Esophagus squamous epithelium (tissue), 5 donors: ENCODE measurements at places on chromosomes 4 and X. TPM values are rescaled to one million over a fixed set of nuclear protein-coding genes. Genes with fewer than 3 reads are reported as not detected.

PIR gene
- total RNA-seq: 22.1 TPM

DNA sequence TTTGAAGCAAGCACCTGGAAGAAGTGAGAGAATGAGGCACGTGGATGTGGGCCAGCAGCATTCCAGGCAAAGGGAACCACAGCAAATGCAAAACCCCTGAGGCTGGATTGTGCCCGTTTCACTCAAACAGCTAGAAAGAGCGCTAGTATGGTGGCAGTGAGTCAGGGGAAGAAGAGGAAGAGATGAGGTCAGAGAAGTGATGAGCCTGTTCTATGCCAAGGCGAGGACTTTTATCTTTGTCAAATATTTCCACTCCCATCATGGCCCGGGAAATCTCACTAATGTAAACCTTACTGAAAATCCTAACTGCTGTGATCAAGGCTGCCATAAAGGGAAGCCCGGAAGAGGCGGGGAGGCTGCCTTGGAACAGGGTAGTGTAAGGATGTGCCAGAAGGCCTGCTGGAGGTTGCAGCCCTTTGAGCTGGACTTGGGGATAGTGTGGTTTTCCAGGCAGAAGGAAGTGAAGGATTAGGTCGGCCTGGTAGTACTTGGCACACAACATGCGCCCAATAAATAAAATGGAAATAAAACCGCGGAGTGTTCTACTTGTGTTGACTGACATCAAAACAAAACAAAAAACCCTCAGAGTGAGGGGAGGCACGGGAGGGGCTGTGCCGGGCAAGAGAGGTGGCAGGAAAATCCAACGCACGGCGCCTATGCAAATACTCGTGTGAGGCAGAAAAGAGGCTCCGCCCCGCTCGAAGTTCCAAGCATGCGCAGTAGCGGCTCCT, 1.2 kb upstream of the CDK16 start:
- no peak for DNase-seq
- peak overlapping the region; percentile 76 for H3K27ac ChIP-seq
- H3K36me3 ChIP-seq: peaks cover 40% of the 10 kb centered on the region
- peaks cover 40% of the 10 kb centered on the region for H3K4me1 ChIP-seq

- no peaks in the 10 kb centered on the region for H3K36me3 ChIP-seq
- no peaks in the 10 kb centered on the region for H3K4me1 ChIP-seq
- no peaks in the 10 kb centered on the region for H3K27me3 ChIP-seq
- H3K27ac ChIP-seq: no peak overlapping the region
- DNase-seq: no peak
These were observed 52.5 kb upstream of the ATXN3L start for GRCh38 chrX:13372203-13372980.

DNA sequence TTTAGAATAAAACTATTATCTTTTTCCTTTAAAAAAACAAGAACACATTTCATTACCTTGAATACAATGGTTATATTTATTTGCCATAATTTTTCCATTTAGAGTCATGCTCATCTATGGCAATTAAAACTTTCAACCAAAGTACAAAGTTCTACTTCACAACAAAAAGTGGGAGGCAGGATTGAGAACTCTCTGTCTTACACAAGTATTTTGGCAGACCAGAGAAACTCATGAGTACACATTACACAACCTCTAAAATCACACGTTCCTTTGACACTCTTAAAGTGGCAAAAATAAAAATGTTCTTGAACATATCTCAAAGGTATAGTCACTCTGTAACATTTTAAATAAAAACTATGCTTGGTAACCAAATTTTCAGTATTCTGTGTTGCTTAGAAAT, 213.4 kb downstream of the IL15 start:
- no peaks in the 10 kb centered on the region for H3K36me3 ChIP-seq
- no peak for DNase-seq
- H3K27ac ChIP-seq: no peak overlapping the region
- no peaks in the 10 kb centered on the region for H3K27me3 ChIP-seq
- no peaks in the 10 kb centered on the region for H3K4me1 ChIP-seq

DNA sequence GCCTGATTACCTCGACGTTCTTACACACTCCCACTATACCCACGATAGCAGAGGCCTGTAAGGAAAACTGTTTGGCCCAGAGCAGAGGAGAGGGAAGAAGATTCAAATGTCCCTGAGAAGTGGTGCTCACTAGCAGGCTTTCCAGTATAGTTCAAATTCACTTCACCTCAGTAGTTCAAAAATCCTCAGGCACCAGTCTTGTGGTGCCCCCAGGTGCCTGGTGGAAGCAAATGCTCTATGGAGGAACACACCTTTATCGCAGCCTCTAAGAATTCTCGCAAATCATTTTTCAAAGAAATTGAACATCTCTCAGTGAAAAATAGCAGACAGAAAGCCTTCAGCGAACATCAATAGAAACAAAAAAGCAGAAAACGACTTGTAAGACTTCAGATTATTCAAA, 12.2 kb upstream of the MTMR1 start:
- no peak overlapping the region for H3K27ac ChIP-seq
- no peaks in the 10 kb centered on the region for H3K36me3 ChIP-seq
- H3K4me3 ChIP-seq: no peak overlapping the region
- no peaks in the 10 kb centered on the region for H3K4me1 ChIP-seq
- DNase-seq: no peak

- no peaks in the 10 kb centered on the region for H3K27me3 ChIP-seq
- H3K4me1 ChIP-seq: no peaks in the 10 kb centered on the region
- H3K36me3 ChIP-seq: no peaks in the 10 kb centered on the region
- H3K4me3 ChIP-seq: no peak overlapping the region
- no peak for DNase-seq
These were observed 23.6 kb downstream of the GPRIN3 start for GRCh38 chr4:89284020-89284424.

DNA sequence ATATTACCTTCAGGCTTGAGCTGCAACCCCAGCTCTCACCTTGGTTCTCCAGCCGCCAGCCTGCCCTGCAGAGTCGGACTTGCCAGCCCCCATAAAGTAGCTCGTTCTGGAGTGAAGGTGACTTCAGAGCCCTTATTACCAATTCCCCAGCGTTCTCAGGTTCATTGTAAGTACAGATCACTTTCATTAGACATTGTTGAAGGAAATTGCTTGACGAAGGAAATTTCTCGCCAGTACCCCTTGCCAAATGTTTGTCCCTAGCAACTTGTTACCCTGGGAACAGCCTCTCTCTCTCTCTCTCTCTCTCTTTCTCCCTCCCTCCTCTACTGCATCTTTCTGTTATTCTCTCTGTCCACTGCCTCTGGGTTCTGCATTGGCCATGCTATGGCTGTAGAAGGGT, 153.0 kb downstream of the NWD2 start:
- no peaks in the 10 kb centered on the region for H3K4me1 ChIP-seq
- H3K36me3 ChIP-seq: no peaks in the 10 kb centered on the region
- H3K27me3 ChIP-seq: no peaks in the 10 kb centered on the region
- no peak for DNase-seq

DNA sequence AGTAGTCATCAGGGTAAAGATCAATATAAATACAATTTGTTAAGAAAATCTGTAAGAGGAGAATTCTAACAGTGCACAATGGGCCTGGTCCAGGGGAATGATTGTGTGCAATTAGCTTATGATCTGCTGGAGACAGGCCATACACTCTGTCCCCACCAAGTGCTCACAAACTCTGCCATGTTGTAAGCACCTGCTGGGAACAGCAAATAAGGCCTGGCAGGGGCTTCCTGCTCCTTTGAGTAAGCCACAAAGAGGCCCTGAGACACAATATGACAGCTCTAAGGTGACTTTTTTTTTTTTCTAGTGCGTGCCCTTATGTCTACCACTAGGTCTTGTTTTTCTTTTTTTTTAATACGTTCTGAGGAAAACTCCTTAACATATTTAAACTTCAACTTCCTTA, 866.3 kb upstream of the PCDH7 start:
- no peak overlapping the region for H3K27ac ChIP-seq
- no peak for DNase-seq
- H3K4me1 ChIP-seq: no peaks in the 10 kb centered on the region
- H3K27me3 ChIP-seq: no peaks in the 10 kb centered on the region
